ENCODE measurements at places on chromosomes 4 and X. TPM values are rescaled to one million over a fixed set of nuclear protein-coding genes. Genes with fewer than 3 reads are reported as not detected.
A peak's percentile ranks its signal among the peaks of the same experiment; 100 is the strongest.

GRCh38 chrX:9644335-9644734 lies 121.3 kb downstream of the GPR143 start:
- DNase-seq, result no peak

DNA sequence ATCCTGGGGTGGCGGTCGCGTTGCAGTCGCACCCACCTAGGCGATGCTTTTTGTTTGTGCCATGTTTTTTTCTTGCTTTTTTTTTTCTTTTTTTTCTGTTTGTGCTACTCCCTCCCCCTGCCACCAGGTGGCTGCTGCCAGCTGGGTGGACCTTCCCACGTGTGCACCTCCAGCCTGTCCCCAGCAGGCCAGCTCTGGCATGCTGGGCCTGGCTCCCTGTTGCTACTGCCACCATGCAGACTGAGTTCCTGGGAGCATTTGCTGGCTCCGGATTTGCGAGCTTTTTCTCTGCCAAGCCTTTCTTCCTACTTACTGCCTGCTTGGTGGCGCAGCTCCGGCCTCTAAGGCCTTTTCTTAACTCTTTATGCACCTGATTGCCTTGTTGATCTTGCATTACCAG lies 161.2 kb upstream of the WDFY3 start:
- no peak for DNase-seq

GRCh38 chr4:139704915-139705485 lies 39.4 kb downstream of the MGST2 start:
- DNase-seq, result no peak

DNA sequence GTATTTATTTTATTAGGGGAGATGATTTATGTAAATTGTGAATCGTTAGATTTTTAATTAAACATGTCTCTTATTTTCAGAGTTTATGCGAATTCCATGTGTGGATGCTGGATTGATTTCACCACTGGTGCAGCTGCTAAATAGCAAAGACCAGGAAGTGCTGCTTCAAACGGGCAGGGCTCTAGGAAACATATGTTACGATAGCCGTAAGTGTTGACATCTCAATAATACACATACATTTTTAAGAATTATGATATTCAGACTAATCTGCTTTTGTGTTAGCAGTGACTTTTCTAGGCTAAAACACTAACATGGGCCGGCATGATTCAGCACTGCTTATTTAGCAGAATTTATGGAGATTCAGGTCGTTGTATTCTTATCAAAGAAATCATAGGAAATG lies 91.2 kb downstream of the RAP1GDS1 start:
- DNase-seq, result peak; percentile 1

- DNase-seq, result peak; percentile 52
Measured at GRCh38 chr4:186701273-186701672, 22.4 kb downstream of the FAT1 start.

DNA sequence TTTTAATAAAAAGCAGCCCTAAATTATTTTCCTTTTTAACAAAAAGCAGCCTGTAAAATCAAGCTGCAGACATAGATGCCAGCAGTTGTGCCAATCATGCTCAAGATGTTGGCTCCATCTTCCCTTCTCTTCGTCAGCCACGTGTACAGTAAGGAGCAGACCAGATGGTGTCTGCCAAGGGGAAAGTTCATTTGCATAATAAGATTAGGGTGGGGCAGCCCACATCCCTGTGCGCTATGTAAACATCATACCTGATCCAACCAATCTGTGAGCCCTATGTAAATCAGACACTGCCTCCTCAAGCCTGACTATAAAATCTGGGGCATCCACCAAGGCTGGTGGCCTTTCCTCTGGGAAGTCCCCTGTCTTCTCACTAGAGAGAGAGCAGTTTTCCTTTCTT lies 23.1 kb upstream of the C1GALT1C1 start:
- DNase-seq, result no peak

The F8A2 gene
- total RNA-seq, result not detected

DNA sequence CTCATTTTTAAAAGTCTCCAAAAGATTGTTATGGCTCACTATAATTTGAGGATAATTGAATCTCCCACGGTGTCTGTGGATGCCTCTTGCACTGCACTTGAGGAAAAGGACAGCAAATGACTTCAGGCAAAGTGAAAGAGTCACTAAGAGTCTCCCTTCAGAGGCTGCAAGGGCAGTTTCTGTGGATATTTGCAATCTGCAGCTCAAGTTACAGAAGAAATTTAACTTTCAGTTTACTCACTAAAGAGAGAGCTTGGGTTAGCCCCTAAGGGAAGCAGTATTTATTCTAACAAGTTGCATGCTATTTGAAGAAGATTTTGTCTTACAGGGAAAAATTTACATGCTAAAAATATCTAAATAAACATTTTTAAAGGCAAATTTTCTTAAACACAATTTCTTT lies 912.0 kb upstream of the TENM3 start:
- DNase-seq, result no peak

DNA sequence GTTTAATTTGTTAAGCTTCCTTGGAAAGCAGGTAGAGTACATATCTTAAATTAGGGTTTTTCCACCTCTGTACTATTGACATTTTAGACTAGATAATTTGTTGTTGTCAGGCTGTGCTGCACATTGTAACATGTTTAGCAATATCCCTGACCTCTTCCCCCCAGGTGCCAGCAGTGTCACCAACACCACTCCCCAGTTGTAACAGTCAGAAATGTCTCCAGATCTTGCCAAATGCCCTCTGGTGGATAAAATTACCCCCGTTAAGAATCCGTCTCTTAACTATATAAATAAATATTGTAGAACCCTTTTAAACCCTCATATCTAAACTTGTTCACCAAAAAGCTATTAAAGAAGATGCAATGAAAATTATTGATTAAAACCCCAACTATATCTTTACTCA lies 161.5 kb downstream of the ARHGAP6 start:
- DNase-seq, result no peak

- no peak for DNase-seq
Measured at GRCh38 chrX:132833373-132833772, 125.1 kb downstream of the HS6ST2 start.

The TBC1D8B gene
- total RNA-seq, result 16.9 TPM

- no peak for DNase-seq
Measured at GRCh38 chrX:97672608-97673007, 788.9 kb downstream of the RPA4 start.

The SPIN2B gene
- total RNA-seq, result 10.9 TPM

The BRS3 gene
- not detected for total RNA-seq

DNA sequence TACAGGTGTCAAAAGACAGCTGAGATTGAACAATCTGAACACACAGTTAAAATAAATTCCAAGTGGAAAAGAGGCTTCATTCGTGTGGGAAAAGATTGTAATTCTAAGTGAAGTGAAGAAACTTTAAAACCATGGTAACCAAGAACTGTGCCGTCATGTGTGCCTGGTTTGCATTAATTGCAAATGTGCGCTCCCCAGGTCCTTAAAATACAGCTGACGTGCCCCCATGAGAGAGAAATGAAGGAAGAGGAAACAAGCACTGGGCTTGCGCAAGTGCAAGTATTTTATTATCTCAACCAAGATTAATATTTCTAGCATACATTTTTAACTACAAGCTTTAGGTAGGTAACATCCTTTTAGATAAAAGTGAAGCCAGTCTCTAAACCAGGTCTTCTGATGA lies 92.5 kb downstream of the PARM1 start:
- DNase-seq, result no peak

The OTUD5 gene
- 19.9 TPM for total RNA-seq

The HHIP gene
- 3.6 TPM for total RNA-seq

The MAGEB17 gene
- total RNA-seq, result not detected

- DNase-seq, result no peak
Measured at GRCh38 chr4:98630737-98631454, 27.5 kb downstream of the TSPAN5 start.

Measured in skin of body (tissue), 3 donors.